ENCODE measurements at places on chromosomes 12 and 14. TPM values are rescaled to one million over a fixed set of nuclear protein-coding genes. Genes with fewer than 3 reads are reported as not detected.

- DNase-seq, result no peak
These were observed 52.6 kb downstream of the AEBP2 start for GRCh38 chr12:19491863-19492262.

DNA sequence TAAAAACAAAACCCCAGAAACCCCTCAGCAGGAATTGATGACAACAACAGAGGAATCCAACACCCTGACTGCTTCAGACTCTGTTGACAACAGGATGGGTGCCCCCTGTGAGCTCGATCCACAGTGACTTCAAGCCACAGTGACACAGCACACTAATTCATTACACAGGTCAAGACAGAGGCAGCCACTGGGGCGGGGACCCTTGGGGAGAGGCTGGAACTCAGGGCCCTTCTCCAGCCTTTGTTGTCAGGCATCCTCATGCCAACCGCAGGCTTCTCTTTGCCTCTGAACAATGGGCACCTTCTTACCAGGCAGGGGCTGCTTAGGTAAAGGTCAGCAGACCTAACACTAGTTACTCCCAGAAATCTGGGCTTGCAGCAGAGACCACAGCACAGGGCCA lies 37.6 kb downstream of the ACADS start:
- no peak for DNase-seq

Gene SLC16A7
- total RNA-seq, result 38.8 TPM

DNA sequence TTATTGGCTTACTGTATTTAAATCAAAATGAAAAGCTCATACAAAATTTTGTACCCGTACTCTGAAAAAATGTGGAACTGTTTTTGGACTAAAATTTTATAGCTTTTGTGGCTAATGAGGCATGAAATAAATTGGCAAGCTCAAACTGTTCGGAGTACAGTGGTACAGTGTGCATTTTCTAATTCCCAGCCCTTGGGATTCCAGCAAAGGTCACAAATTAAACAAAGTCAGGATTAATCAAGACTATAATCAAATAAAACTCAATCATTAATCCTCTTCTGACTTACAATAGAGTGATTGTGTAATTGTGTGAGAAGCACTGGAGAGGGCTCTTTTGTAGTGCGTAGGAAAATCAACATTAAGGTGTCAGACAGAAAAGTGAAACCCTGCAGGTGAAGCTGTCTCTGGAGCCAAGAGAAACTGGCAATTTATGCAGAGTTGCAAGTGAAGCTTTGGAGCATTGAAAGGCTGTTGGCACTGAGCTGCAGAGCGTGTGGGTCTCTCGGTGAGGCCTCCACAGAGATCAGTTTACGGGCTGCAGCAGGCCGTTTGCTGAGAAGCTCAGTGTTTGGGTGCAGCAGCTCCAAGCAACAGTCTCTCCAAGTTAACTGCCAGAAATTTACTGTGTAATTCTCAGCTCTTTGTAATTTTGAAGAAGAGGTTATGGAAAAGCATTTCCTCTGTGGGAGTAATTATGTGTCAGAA lies 275.9 kb downstream of the FBXL14 start:
- no peak for DNase-seq

- DNase-seq, result no peak
These were observed 477.0 kb downstream of the SOX5 start for GRCh38 chr12:23472329-23472971.

Gene TAS2R46
- 0.72 TPM for total RNA-seq

DNA sequence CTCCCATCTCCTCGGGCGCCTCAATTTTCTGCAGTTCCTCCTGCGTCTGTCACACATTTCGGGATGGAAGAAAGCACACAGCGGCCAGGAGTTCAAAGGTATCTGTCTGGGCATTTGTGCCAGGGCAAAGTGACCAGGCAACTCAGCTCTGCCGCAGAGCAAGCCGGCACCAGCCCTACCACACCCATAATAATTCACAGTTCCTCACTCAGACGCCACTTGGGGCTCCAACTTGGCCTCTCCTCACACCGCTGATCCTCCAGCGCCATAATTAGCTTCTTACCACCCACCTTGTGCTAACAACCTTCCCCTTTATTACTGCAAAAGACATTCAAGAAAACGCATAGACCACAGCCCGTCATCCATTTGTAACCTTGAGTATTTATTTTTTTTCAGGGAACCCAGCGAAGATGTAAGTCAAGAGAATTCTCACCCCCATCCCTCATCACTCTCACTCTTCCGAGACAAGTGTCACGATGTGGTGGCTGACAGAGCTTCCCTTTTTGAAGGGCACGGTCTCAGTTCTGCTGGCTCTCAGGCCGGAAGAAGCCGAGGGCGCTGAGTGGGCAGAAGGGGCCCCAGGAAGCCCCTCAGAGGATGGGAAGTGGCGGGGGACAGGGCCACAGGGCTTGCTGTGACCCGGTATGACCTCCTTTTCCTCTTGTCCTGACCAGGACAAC lies 25.2 kb upstream of the NCOR2 start:
- DNase-seq, result no peak

DNA sequence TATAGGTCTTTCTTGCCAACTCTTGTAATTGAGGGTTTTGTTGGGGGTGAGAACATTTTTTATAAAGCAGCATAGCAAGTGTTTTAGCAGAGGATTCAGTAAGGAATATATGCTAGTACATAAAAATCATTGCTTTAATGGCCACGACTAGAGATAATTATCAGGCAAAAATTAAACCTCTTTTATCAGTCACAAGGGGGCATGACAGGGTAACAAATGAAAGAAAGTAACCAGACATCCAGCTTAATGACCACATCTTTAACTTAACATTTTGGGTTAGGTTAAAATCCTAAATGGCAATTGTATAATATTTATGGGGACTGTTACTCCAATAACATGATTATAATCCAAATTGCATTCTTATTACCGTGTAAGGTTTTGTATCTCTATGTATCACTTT lies 119.6 kb downstream of the LRRIQ1 start:
- DNase-seq, result no peak

DNA sequence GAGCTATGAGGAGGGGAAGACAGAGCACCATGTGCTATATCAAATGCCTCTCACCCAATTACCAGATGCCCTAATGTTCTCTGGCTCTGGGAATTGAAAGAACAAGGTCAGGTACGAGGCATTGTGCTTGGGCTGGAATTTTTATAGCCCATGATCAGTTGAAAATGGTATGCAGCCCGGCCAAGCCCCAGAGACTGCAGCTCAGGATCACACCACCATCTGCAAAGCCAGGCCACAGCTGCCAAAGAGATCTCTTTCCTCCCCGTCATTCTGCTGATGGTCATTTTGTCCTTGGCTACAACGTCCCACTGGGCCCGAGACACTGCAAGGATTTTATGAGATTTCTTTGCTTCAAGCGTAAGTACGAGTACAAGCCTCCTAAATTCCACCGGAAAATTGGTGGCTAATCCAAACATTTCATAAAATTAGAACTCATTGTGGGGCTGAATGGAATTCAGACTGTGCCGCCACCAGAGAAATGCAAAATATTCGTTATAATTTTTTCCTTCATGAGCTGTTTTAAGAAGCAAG lies 15.1 kb downstream of the NUAK1 start:
- no peak for DNase-seq

GRCh38 chr12:131591136-131591535 lies 119.8 kb upstream of the SFSWAP start:
- no peak for DNase-seq

DNA sequence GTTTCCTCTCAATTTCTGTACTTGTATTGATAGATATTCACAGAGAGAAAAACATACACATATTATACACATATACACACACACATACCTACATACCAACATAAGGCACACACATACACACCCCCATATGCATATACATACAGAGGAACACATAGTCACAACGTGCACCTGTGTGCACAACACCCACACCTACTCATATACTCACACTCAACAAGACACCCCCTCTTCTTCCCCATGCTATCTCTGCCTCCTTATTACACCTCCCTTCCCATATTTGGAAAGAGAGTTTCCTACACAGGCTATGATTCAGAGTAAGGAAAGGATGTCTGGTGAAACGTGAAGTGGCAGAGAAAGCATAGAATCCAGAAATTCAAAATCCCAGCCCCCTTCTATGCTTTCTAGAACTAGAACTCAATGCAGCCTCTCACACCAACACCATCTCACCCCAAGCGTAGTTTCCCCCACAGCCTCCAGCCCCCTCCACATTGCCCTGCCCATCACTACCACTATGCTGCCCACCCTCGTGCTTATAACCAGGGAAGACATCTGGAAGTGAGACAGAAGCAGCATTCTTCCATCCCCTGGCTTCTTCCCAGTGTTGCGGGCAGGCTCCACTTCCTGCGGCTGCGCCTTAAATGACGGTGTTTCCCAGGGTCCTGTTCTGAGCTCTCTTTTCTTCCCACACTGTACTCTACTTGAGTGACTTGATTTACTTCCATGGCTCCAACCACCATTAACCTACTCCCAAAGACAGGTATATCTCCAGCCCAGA lies 2.4 kb downstream of the RNASE8 start:
- DNase-seq, result no peak

All from activated T-cell treated with anti-CD3 and anti-CD28 coated beads, Interleukin-2, amount 50 U/mL, for 72 hours (primary cell).